ENCODE measurements at places on chromosomes 13 and 19.

- no peak for DNase-seq
Measured at GRCh38 chr13:43787997-43788396, 1.2 kb upstream of the ENOX1 start.

GRCh38 chr13:109087916-109088623, 458.7 kb downstream of the MYO16 start:
- DNase-seq = no peak

DNA sequence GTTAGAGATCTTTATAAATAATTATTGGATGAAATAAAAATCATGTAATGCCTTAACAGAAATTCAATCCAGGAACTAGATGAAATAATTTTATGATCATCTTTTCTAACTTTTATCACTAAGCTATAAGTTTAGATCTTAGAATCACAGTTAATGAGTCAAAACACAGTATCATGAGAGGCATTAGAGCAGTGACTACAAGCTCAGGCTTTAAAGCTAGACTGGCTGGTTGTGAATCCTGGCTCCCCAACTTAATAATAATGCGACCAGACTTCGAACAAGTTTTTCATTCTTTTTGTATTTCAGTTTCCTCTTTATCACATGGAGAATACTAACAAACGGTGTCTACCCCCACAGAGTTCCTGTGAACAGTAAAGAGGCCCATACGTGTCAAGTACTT, 108.6 kb downstream of the MYCBP2 start:
- no peak for DNase-seq

- DNase-seq = no peak
Measured at GRCh38 chr19:10667867-10668266, 13.7 kb downstream of the ILF3 start.

GRCh38 chr19:47239610-47240296, 8.8 kb upstream of the BBC3 start:
- DNase-seq = peak; percentile 74

DNA sequence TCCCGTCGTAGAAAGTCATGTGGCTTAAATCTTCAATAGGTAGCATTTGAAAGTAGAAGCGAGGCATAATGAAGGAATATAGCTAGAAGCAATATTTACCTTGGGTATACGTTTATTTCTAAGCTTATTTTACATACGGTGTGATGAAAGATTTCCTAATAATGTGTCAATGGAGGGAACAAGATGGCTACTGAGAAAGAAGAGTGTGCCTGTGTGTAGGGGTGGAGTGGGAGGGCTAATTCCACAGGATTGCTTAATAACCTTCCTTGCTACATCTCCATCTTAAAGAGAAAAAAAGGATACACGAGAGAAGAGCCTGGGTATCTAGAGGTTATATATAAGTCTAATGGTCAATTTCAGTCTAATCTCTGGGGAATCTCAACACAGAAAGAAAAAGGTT, 2.0 kb downstream of the SPART start:
- DNase-seq = no peak

- no peak for DNase-seq
Measured at GRCh38 chr19:47547199-47547598, 25.7 kb downstream of the ZNF541 start.

DNA sequence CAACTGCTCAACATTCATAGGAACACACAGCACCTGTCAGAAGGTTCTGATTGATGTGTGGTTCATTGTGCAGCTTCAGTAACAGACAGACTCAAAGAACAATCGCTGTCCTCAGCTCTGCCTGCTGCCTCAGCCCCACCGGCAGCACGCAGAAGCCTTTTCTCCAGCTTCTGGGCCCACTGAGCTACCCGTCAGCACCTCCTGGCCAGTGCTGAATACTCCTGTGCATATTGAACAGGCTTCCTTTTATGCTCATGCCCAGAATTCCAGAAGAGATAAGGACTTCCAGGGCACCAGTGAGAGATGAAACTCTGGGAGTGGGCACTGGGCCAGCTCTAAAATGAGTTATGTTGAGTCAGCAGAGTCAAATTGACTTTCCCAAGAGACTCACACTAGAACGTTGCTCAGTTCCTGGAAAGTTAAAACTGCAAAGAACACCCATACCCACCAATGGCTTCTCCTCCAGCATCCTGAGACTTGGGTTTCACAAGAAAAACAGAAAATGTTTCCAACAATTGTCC, 119.3 kb downstream of the COL4A1 start:
- DNase-seq = no peak

DNA sequence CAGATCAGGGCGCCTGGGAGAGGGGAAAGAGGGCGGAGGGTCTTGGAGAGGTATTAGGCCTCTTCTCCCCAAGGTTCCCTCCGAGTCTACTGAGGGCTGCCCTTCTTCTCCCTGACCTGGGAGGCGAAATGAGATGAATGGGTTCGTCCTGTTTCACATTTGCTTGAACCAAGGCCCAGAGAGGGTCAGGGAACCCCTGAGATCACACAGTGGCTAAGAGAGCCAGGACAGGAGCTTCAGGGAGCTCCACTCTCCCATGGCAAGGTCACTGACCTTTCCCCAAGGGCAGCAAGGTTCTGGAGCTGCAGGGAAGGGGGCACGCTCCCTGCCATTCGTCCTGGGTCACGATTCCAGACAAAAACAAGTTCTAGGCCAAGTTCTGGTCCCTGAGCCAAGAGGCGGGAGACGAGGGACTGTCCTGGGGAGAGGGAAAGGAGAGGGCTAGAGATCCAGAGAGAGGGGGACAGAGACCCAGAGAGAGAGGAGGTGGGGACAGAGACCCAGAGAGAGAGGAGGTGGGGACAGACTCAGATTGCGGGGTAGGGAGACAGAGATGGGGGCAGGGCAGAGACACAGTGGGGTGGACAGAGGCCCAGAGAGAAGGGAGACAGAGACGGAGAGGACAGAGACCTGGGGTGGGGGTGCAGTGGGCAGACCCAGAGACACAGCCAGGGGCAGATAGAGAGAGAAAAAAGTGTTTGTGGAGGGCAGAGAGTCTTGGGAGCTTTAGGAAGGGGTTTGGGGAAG, 541 bp downstream of the ASPDH start:
- no peak for DNase-seq

DNA sequence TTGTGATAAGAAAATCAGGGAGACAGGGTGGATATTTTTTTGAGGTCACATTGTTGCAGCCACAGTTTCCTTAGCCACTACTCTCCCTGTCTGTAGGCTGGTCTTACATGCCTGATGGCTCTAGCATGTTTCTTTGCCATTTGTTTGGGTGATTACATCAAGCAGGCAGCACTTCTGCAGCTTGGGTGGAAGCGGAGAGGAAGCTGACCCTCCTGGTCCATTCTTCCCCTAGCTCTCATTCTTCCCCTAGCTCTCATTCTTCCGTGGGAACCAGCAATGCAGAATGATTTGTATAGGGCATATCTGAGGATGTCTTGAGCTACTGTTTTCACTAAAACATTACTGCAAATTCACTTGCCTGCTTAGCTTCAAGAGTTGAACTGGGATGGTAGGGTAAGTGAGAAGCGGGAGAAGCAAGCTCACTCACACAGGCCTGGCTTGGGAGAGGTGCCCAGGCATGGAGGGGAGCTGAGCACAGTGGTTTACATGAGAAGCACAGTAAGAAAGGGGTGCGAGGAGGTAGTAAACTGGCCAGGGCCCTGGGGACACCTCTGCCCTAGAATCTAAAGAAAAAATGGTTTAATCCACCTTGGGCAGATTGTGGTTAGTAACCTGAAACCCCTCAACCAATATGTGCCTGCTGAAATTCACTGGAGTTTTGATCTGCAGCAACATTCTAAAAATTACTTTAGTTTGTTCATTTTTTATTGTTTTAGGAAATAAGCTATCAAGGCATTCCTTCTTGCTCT, 538.9 kb downstream of the RFC3 start:
- DNase-seq = no peak

GRCh38 chr19:2923510-2923909, 21.3 kb downstream of the ZNF77 start:
- DNase-seq = no peak

DNA sequence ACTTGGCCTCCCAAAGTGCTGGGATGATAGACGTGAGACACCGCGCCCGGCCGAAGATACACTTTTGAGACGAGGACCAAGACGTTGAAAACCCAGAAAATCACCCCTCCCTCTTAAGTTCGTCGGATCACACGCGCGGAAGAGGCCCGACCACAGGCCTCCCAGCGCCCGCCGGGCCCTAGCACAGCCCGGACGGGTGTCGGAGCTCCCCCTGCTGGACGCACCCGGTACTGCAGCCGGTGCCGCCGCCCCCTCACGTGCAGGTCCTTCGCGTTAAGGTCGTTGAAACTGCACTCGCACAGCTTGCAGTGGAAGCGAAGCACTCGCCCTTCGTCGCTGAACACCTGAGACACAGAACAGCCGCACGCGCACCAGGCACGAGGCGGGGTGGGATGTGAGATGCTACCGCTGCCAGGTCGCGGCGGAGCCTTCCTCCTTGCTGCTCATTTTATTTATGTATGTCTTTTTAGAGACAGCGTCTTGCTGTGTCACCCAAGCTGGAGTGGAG, 35.7 kb upstream of the MATK start:
- DNase-seq = no peak

GRCh38 chr13:66940113-66940512, 290.0 kb downstream of the PCDH9 start:
- no peak for DNase-seq

GRCh38 chr13:97431171-97431764, 2.7 kb upstream of the RAP2A start:
- DNase-seq = no peak

DNA sequence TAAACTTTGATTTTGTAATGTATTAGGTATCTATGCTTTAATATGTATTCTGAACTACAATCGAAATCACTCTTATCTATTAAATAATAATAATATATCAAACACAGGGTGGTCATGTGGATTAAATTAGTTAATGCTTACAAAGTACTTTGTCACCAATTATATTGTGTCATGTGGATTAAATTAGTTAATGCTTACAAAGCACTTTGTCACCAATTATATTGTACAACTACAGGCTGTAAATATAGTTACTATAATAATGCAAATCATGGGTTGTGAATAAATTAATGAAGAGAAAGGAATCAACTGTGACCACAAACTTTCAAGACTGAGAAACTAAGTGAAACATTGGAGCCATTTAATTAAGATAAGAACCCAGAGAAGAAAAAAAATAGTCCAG, 1929.1 kb upstream of the PCDH20 start:
- DNase-seq = no peak

DNA sequence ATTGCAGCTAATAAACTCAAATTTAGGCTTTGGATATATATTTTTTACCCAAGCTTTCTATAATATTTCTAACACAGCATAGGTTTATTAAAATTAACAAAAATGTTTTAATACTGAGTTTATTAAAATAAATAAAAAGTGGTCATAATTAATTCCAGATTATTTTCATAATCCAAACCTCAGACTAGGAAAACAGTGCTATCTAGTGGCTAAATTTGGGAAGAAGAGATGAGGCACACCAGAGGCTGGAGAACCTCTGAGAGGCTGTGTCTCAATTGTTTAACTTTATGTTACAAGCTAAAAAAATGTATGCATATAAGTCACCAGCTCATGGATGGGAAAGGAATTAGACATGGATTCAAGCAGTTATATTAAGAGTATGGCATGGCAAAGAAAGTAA, 392.5 kb downstream of the DIAPH3 start:
- no peak for DNase-seq

DNA sequence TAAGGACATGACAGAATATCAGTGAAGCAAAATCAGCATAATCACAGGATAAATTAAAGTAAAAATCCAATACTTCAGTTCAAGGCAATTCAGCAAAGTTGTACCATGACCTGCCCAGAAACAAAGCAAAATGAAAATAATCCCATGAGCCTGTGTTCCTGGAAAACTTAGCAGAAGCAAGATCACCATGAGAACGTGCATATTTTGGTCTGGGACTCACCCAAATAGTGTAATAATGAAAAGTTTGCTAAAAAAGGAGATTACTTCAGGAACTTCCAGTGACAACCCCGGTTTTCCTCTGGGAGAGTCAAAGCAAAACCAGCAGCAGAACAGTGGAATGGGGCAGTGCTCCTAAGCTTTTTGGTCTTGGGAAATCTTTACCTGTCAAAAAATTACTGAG, 14.9 kb upstream of the RPL21 start:
- DNase-seq = no peak

DNA sequence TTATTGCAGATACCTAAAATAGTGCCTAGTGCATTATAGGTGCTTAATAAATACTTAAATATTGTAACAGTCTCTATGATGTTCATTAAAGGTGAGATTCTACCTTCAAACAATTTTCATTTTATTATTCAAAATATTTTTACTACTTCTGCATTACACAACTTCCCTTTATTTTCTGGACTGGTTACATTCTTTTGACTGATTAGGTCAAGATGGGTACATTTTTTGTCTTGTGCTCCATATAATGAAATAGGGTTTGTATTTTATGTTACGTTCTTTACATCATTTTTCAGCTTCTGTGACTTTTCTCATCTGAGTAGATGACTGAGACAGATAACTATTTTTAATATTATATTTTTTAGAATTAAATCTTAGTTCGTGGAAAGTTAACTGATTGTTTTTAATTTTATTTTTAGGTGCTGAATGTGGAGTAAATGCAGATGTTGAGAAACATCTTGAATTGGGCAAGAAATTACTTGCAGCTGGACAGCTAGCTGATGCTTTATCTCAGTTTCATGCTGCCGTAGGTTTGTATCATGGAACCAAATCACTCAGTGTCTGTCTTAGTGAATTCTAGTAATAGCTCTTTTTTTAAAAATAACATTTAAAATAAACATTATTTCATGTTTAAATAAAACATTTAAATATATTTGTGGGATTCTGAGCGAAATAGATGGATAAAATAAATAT, 32.0 kb downstream of the DNAJC3 start:
- DNase-seq = no peak

- DNase-seq = no peak
Measured at GRCh38 chr19:48806518-48806817, 4.4 kb downstream of the BCAT2 start.

DNA sequence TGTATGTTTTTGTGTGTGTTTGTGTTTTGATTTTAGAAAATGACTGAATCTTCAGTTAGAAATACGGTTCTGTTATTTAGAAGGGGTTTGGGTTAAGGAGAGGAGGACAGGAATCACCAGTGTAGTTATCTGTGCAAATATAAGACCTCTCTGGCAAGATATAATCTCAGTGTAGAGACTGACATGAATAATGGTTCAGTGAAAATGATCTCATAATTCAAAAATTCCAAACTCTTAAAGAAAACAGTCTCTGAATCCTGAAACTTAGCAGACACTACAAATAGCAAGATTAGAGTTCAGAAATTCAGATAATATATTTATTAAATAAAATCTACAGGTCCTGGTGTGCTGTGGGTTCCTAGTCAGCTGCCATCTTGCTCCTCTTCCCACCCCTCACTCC, 73.5 kb downstream of the PDS5B start:
- DNase-seq = no peak

DNA sequence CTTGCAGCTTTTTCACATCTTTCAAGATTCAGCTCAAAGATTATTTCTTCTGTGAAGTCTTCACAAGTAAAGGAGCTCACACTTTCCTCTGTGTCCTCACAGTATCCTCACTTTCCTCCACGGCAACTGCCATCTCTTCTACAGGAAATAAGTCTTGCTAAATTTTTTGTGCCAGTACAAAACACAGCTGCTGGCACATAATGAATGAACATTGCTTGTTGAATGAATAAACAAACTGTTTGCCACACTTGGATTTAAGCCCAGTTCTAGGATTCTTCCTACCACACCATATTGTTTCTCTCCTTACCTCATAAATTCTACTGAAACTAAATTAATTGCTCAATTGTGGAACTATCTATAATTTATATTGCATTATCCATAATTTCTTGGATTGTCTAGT, 59.5 kb downstream of the RAP2A start:
- DNase-seq = no peak

GRCh38 chr13:27822873-27823311, 30.6 kb downstream of the GSX1 start:
- no peak for DNase-seq

GRCh38 chr13:35514061-35514477, 37.6 kb upstream of the MAB21L1 start:
- no peak for DNase-seq

Measured in cerebellar nuclear complex (tissue), 1 donor.